ENCODE measurements at places on chromosomes 13 and 19. TPM values are rescaled to one million over a fixed set of nuclear protein-coding genes. Genes with fewer than 3 reads are reported as not detected.

DNA sequence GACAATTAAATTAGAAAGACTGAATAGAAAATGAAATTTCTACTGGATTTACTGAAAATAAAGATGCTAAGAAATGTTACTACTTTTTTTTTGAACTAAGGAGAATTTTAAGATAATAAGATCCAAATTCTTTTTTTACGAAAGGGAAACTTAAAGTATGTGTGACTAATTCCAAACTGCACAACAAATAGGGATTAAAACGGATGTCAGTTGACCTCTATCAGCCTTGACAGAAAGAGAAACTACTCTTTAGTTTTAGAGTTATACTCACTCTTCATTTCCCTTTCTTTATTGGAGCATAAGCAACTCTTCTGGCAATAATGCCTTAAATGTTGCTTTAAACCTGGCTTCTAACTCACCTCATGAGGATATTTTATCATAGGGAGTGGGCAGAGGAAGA, 273.8 kb downstream of the SLITRK6 start:
- no peak for DNase-seq

- DNase-seq: no peak
Observed at GRCh38 chr19:13666165-13666564, 98.2 kb upstream of the MRI1 start.

The CACNG6 gene
- 0.77 TPM for total RNA-seq

The ZNF728 gene
- total RNA-seq: not detected

The ERVK3-1 gene
- total RNA-seq: 47.6 TPM

Measured in neural crest cell (in vitro differentiated cells).